ENCODE measurements at places on chromosomes 2 and 18.

- H3K27ac ChIP-seq: no peak overlapping the region
- H3K4me3 ChIP-seq: no peak overlapping the region
- DNase-seq: no peak
- peaks cover 26% of the 10 kb centered on the region for H3K27me3 ChIP-seq
- no peaks in the 10 kb centered on the region for H3K4me1 ChIP-seq
- H3K36me3 ChIP-seq: peaks cover 2% of the 10 kb centered on the region
These were observed 126.4 kb downstream of the TXNL1 start for GRCh38 chr18:56511996-56512395.

DNA sequence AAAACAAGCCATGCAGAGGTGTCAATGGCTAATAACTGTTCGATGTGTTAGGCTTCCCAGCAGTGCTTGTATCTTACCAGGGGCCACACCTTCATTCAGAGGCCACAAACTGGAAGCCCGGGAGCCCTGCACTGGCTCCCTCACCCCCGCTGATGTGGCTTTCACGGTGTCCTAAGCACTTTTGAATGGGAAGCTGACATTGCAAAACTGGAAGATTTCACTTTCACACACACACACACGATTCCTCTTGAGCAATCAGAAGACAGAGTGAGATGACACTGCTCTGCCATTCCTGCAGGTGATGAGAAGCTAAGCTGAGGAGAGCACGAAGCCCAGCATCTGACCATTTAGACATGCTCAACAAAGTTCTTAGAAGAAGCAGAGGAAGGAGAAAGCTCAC lies 8.6 kb upstream of the ZNF407 start:
- H3K27ac ChIP-seq: peak overlapping the region; percentile 41
- no peak for DNase-seq
- peaks cover 10% of the 10 kb centered on the region for H3K4me1 ChIP-seq
- peaks cover 8% of the 10 kb centered on the region for H3K36me3 ChIP-seq
- peaks cover 23% of the 10 kb centered on the region for H3K27me3 ChIP-seq

DNA sequence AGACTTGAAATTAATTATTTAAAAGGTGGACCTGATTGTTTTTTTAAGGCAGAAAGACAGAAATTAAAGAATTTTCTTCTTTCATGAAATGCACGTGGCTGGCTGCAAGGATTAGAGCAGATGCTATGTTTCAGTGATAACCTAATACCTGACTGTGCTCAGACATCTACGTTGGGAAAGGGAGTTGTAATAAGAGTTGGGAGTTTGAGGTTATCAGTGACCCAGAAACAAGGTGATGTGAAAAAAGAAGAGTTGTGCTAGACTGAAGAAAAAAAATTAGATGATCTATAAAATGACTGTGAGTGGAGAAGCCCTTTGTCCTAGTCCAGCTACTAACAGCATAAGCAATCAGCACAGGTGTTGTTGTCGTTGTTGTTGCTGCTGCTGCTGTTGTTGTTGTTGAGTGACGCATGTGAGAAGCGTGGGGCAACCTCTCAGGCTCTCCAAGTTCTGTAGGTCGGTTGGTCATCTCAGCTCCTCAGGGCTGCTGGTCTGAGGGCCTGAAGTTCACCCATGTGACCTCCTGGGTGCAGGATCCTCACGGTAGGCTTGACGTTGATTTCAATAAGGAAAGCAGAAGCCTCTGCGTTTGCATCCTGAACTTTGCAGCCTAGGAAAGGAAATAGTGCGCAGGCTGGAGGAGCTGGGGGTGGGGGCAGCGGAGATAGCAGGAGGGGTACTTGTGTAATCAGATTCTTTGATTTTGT lies 7.6 kb downstream of the POU3F3 start:
- H3K27me3 ChIP-seq: peaks cover 98% of the 10 kb centered on the region
- H3K36me3 ChIP-seq: peaks cover 6% of the 10 kb centered on the region
- H3K4me1 ChIP-seq: peaks cover 8% of the 10 kb centered on the region
- H3K4me3 ChIP-seq: no peak overlapping the region
- H3K27ac ChIP-seq: no peak overlapping the region
- no peak for DNase-seq

DNA sequence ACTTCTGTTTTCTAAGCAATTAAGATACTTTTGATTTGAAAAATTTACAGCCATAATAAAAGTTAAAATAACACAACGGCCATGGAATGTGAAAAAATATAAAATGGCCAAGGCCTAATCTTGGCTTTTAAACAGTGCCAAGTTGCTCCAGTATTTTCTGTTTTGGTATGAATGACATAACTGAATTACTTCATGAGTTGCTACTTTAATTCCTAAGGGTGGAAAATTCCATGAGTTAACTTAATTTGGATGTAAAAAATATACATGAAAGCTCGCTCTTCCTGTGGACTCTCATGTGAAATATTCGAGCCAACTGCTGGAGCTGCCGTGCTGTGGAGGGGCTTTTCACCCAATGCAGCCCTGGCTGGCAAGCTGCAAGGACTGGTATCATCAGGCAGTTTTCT lies 286.0 kb upstream of the CCDC68 start:
- peaks cover 1% of the 10 kb centered on the region for H3K36me3 ChIP-seq
- DNase-seq: no peak
- H3K4me1 ChIP-seq: no peaks in the 10 kb centered on the region
- H3K4me3 ChIP-seq: no peak overlapping the region

DNA sequence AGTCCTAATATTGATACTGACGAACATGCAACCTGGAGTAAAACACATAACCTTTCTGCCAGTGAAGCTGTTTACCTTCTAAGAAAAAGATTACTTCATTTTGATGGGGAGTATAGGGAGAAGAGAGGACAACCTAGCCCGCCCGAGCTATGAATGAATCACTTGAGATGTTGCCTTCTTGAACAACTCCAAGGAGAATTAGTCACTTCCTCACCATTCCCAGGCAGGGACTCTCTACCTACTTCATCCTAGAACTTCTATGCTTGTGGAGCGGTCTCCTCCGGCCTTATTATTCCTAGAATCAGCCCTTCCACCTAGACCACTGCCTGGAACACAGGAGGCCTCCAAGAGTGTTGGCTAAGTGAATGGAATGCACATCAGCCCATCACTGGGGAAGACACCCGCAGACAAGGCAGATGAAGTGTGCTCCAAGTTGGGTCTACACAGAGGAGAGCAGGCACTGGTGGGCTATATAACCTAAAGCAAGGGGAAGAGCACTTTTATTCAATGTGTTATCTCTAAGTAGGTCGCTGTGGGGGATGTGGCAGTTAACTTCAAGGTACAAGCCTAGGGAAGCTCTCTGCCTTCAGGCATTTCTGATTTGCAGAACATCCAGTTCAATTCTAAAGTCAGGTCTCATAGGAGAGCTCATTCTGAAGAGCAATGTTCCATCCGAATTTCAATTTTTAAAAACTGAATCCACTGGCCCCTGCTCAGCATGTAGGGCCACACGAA lies 57.4 kb downstream of the STK39 start:
- no peaks in the 10 kb centered on the region for H3K27me3 ChIP-seq
- H3K4me3 ChIP-seq: no peak overlapping the region
- H3K27ac ChIP-seq: no peak overlapping the region
- H3K4me1 ChIP-seq: peaks cover 77% of the 10 kb centered on the region

DNA sequence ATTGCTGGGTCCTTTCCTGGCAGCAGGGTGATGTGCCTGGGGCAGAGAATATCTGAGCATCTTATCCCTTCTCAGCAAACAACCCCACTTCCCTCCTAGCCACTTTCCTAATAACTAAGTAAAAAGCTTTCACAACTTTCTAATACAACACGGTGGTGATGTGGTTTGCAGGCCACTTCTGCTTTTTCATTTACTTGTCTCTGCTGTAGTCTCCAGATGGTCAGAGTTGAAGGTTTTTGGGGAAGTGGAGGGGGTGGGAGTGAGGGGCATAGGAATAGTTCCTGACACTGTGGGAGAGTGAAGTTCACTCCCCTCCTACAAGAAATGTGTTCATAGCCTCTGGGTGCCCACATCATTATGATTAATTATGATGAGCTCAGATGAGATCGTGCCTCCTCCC lies 11.6 kb downstream of the OXER1 start:
- H3K36me3 ChIP-seq: peaks cover 2% of the 10 kb centered on the region
- H3K4me3 ChIP-seq: no peak overlapping the region
- H3K27ac ChIP-seq: peak overlapping the region; percentile 38
- DNase-seq: no peak
- H3K27me3 ChIP-seq: no peaks in the 10 kb centered on the region
- no peaks in the 10 kb centered on the region for H3K4me1 ChIP-seq

GRCh38 chr18:68152770-68153169 lies 562.1 kb downstream of the TMX3 start:
- H3K27me3 ChIP-seq: no peaks in the 10 kb centered on the region
- no peaks in the 10 kb centered on the region for H3K36me3 ChIP-seq
- H3K27ac ChIP-seq: no peak overlapping the region
- H3K4me1 ChIP-seq: no peaks in the 10 kb centered on the region
- no peak for DNase-seq

DNA sequence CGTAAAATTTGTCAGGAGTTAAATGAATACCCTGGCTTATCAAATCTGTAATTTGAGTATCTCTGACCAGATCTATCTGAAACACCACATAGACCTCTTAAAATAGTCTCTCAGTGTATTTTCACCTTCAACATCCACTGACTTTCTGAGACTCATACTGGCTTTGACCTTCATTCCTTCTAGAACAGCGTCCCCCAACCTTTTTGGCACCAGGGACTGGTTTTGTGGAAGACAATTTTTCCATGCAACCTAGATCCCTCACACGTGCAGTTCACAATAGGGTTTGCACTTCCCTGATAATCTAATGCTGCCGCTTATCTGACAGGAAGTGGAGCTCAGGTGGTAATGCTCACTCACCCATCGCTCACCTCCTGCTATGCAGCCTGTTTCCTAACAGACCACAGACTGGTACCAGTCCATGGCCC lies 3.2 kb downstream of the NBAS start:
- peaks cover 15% of the 10 kb centered on the region for H3K36me3 ChIP-seq
- DNase-seq: no peak
- no peaks in the 10 kb centered on the region for H3K27me3 ChIP-seq
- H3K4me3 ChIP-seq: no peak overlapping the region
- peaks cover 37% of the 10 kb centered on the region for H3K4me1 ChIP-seq

GRCh38 chr2:8141079-8141707 lies 540.7 kb upstream of the ID2 start:
- H3K27ac ChIP-seq: no peak overlapping the region
- no peaks in the 10 kb centered on the region for H3K36me3 ChIP-seq
- H3K27me3 ChIP-seq: no peaks in the 10 kb centered on the region

DNA sequence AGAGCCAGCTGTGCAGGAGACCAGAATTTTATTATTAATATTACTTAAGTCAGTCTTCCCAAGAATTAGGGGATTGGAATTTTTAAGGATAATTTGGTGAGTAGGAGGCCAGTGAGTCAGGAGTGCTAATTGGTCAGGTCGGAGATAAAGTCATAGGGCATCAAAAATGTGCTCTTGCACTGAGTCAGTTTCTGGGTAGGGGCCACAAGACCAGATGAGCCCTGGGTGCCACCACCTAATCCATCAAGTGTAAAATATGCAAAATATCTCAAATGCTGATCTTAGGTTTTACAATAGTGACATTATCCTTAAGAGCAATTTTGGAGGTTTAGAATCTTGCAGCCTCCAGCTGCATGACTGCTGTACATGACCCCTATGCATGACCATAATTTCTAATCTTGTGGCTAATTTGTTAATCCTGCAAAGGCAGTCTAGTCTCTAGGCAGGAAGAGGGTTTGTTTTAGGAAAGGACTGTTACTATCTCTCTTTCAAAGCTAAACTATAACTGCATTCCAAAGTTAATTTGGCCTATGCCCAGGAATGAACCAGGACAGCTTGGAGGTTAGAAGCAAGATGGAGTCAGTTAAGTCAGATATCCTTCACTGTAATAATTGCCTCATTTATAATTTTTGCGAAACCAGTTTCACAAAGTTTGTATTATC lies 215.9 kb downstream of the RNF152 start:
- DNase-seq: no peak
- peaks cover 19% of the 10 kb centered on the region for H3K27me3 ChIP-seq
- no peak overlapping the region for H3K4me3 ChIP-seq
- no peak overlapping the region for H3K27ac ChIP-seq

DNA sequence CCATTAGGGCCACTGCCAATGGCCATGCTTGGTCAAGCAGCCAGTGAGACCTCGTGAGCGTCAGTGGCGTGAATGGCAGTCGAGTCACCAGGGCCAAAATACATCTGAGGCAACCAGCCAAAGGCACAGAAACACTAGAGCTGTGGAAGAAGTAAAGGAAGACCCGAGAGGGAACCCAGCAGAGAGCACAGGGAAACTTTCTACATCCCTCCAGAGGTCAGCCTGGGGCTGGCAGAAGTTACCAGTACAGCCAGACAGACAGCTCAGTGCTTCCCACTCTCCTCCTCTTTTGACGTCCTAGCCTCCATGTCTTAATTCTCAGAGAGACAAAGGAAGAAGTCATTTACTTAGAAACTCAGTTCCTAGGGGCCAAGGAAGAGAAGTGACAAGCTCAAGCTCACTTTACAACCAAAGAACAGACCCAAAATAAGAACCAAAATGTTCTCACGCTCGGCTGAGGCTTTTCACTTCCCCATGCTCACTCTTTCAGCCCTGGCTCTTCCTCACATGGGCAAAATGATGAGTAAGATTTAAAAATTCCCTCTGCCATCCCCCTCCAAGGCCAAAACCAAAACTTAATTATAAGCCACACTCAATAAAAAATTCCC lies 8.7 kb downstream of the CYRIA start:
- no peaks in the 10 kb centered on the region for H3K36me3 ChIP-seq
- no peaks in the 10 kb centered on the region for H3K27me3 ChIP-seq
- H3K4me3 ChIP-seq: no peak overlapping the region
- H3K4me1 ChIP-seq: peaks cover 23% of the 10 kb centered on the region
- no peak overlapping the region for H3K27ac ChIP-seq

DNA sequence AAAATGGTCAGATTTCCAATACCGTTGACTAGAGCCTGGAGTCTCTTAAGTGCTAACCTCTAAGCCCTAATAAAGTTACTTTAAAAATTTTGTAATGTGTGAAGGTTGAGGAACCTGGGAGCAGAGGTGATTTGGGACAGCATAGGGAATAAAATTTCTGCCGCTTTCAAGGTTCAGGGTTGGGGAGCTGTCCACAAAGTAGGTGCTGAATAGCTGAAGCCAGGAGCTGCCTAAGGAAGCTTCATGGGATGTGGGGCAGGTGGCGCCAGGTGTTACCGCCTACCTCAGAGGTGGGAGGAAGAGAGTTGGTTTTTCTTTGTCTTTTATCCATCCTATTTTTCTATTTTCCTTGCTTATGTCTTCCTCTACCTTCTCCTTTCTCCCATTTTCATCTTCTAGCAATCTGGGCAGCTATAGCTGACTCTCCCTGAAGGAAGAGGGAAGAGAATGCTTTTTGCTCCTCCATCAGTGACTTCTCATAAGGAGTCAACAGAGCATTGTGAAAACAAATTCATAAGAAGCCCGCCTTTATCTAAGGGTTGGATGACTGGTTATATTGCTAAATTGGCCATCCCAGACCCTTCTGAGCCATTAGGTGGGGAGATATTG lies 178.7 kb downstream of the CLIP4 start:
- H3K27me3 ChIP-seq: peaks cover 69% of the 10 kb centered on the region
- DNase-seq: no peak
- no peaks in the 10 kb centered on the region for H3K4me1 ChIP-seq
- H3K4me3 ChIP-seq: no peak overlapping the region

- H3K4me1 ChIP-seq: peaks cover 28% of the 10 kb centered on the region
- peaks cover 22% of the 10 kb centered on the region for H3K36me3 ChIP-seq
- no peak overlapping the region for H3K27ac ChIP-seq
- H3K27me3 ChIP-seq: peaks cover 95% of the 10 kb centered on the region
- no peak for DNase-seq
- H3K4me3 ChIP-seq: peak overlapping the region; percentile 35
These were observed 5.5 kb downstream of the HOXD8 start for GRCh38 chr2:176135035-176135440.

- H3K27ac ChIP-seq: no peak overlapping the region
- no peaks in the 10 kb centered on the region for H3K27me3 ChIP-seq
- no peaks in the 10 kb centered on the region for H3K4me1 ChIP-seq
- no peak overlapping the region for H3K4me3 ChIP-seq
- peaks cover 1% of the 10 kb centered on the region for H3K36me3 ChIP-seq
These were observed 1932.0 kb downstream of the SUCLG1 start for GRCh38 chr2:82527124-82527523.

GRCh38 chr2:141392517-141393213 lies 738.2 kb downstream of the LRP1B start:
- H3K27ac ChIP-seq: no peak overlapping the region
- no peak for DNase-seq
